Right ventricle myocardium inferior (tissue), 1 donor: ENCODE measurements at places on chromosomes 1 and 21. TPM values are rescaled to one million over a fixed set of nuclear protein-coding genes. Genes with fewer than 3 reads are reported as not detected.

GRCh38 chr1:183642166-183642565 lies 6.6 kb upstream of the ARPC5 start:
- DNase-seq, result no peak

DNA sequence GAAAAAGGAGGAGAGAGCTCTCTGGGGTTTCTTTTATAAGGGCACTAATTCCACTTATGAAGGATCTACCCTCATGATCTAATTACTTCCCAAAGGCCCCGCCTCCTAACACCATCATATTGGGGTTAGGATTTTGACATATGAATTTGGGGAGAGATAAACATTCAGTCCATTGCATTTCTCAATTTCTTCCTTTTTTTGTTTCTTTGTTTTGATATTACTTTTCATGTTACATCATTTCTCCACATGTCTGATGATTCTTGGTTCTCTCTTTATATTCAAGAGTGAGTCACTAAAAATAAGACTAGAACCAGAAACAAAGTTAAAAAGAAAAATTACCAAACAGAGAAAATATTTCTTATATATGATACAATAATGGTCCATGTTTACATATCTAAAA lies 63.2 kb upstream of the DUSP10 start:
- no peak for DNase-seq

Gene RIPPLY3
- total RNA-seq, result not detected

GRCh38 chr1:63918418-63918945 lies 144.7 kb downstream of the ROR1 start:
- no peak for DNase-seq

DNA sequence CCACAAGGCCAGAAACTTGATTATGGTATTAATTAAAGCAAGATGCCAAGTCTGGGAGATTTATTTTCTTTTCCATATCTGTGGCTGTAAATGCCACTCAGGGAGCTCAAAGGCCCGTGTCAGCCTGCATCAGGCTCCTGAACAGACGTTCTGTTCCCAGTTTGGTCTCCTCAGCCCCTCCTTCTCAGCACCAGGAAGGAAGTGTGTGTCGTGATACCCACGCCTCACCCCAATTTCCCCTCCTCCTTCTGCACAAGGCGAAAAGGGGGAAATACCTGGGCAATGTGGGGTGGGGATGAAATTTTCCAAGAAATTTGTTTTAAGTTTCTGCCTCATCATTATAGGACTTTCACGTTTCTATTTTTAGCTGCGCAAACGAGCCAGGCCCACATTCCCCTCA lies 112.0 kb downstream of the SYF2 start:
- no peak for DNase-seq

DNA sequence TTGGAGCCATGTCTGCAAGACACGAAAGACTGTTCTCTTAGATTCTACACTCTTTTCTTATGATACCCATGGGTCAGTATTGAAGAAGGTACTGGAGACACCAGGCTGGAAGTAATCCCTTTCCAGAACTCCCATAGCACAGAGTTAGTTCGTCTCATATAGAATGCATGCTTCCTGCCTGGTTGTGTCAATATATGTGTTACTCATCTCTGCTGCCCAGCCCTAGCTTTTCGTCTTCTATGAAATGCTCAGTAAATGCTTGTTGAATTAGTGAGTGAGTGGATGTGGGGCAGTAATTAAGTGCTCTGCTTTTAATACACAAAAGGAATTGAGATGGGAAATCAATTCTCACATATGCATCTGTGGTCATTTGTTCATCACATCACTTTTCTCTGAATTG lies 32.1 kb downstream of the ADCY10 start:
- no peak for DNase-seq

GRCh38 chr21:25330266-25330665 lies 277.0 kb downstream of the MRPL39 start:
- DNase-seq, result no peak

GRCh38 chr1:6412896-6413295 lies 6.8 kb downstream of the HES2 start:
- no peak for DNase-seq

DNA sequence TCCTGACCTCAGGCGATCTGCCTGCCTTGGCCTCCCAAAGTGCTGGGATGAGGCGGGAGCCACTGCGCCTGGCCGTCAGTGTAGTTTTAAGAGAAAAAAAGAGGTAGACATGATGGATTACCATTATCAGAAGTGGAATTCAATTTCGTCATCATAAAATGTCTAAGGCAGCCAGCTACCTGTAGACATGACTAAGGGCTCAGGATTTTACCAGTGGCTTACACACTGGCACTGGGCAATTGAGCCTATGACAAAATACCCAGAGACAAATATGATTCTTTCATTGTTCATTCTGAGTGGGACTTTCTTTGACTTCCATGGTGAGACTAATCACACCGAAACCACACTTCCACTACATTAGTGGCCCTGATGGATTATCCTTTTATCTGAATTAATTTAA lies 181.5 kb downstream of the GABPA start:
- DNase-seq, result no peak

DNA sequence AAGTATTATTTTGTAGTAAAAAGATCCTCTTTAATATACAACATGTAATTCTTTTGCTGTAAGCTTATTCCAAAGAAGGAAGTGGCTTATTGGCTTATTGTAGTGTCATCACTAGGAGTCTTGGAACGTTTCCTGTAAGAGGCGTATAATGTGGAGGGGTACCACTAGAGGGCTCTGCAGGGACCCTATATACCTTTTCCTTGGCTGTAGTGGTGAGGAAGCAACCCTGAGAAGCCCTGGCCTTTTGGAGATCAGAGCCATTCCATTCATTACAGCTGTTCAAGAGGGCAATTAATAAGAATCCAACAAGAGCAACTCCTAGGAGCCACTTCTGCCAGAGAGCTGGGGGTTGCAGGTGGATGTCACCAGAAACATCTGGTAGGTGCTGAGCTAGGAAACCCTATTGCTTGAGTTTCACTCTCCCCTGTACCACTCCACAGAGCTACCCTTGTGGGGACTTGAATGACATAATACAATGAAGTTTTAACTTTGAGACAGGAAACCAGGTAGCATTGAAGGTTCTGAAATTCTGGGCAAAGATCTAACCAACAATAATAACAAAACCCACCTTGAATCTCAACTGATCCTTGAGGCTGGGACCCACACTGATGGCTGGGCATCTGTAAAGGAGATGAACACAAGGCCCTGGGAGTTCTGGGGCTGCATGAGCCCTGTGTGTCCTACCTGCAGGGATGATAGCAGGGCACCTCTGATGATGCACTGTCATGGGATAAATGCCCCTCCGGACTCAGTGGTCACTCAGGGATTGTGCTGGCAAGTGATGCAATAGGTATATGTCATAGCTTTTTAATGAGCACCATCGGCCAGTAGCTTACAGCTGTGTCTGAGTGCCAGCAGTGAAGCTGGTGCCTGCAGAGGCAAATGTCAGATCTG lies 160.2 kb upstream of the COA6 start:
- no peak for DNase-seq

GRCh38 chr1:88877382-88877825 lies 14.0 kb downstream of the GTF2B start:
- DNase-seq, result no peak

Gene CLCNKA
- 0.19 TPM for total RNA-seq

DNA sequence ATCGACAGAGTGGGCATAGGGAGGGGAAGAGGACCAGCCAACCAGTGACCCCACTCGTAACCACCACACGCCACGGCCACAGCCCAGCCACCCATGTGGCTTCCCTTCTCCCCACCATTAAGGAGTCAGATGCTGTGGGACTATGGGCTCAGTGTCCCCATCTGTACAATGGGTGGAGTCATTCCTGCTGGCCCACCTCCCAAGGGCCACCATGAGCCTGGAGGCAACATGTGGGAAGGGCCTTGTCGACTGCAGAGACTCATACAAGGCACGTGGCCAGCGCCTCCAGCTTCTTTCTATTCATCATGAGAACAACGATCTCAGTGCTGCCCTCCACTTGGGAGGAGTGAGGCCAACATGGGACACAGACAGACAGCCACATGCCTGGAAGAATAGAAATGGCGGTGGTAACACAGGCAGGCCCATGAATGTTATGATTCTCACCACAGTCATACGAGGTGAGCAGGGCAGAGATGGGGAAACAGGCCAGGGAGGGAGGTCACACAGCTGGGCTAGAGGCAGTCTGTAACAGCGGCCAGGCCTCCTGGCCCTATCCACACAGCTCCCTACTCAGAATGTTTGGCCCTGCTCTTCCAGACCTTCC lies 16.1 kb downstream of the LRP8 start:
- DNase-seq, result peak; percentile 49

GRCh38 chr1:167645625-167646414 lies 15.8 kb downstream of the RCSD1 start:
- no peak for DNase-seq

- DNase-seq, result no peak
These were observed 9.6 kb upstream of the ADARB1 start for GRCh38 chr21:45064618-45065399.

GRCh38 chr21:19935467-19935866 lies 1062.7 kb upstream of the NCAM2 start:
- no peak for DNase-seq

DNA sequence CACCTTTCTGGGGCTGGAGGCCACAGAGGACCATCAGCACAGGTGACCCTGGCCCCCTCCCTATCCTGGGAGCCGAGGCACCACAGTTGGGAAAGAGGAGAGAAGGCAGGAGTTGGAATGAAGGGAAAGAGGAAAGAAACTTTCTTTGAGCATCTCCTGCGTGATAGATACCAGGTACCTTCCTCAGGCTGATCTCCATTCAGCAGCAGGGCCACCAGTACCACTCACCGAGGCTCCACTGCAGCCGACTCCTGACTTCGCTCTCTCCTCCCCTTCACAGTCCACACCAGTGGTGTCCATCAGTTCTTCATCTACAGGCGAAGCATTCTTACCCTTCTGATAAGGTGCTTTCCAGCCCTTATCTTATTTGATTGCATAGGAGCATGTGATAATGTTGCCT lies 55.3 kb downstream of the LGR6 start:
- no peak for DNase-seq

GRCh38 chr1:227234998-227235405 lies 83.3 kb downstream of the CDC42BPA start:
- DNase-seq, result no peak

GRCh38 chr1:22539510-22540118 lies 23.7 kb upstream of the EPHA8 start:
- no peak for DNase-seq

- DNase-seq, result no peak
These were observed 283.5 kb downstream of the S1PR1 start for GRCh38 chr1:101520302-101520701.

Gene OR10J1
- total RNA-seq, result not detected

GRCh38 chr21:38013741-38014140 lies 97.5 kb upstream of the KCNJ6 start:
- no peak for DNase-seq

DNA sequence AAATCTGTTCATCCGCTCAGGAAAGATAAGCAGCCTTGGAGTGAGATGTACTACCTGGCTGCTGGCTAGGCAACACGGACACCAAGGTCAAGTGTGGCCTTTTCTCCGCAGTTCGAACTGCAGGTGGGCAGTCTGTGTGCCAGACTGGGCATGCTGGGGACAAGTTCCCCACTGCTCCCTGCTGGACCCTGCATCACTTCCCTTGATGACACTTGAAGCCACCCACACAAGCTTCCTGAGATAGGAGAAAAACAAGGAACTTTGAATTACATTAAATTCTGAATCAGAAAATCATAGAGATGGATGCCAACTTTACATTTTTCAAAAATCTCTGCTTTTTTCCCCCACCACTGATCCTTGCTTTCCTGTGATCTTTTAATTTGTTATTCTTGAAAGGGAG lies 38.3 kb downstream of the BEND5 start:
- DNase-seq, result no peak

Gene RGS13
- not detected for total RNA-seq

- no peak for DNase-seq
These were observed 29.8 kb upstream of the COL16A1 start for GRCh38 chr1:31733389-31734219.

DNA sequence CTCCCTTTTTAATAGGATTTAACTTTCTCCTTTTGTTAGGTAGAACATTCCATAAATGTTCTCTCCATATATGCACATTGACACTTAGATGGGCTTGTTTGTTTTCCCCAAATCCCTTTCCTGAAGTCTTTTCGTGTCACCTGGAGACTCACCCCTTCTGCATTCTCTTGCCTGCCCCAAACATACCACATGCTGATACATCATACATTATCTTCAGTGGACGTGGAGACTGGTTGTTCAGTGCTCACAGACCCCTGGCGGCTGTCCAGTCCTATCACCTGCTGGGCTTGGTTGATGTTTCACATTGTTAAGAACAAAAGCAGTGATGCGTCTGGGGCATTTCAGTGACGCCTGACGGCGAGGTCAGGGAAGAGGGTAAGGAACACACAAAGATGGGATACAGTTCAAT lies 22.2 kb downstream of the FMOD start:
- DNase-seq, result no peak

DNA sequence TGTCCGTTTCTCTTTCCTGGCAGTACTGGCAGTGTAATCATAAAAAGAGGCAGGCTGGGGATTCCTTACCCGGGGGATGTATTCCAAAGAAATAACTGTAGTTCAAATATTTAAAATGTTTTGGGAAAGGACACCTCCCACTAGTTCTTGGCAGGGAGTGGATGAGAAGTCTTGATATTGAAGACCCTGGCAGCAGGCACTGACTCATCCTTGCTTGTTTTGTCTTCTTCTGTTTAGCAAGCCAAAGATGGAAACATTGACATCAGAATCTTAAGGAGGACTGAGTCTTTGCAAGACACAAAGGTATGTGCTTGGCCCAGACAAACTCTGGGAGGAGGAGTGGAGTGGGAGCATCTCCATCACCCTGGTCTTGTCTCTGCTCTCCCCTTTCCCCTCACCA lies 639 bp downstream of the IL20 start:
- no peak for DNase-seq

Gene OR14K1
- not detected for total RNA-seq

Gene PALMD
- 122 TPM for total RNA-seq

Gene KLF17
- not detected for total RNA-seq

GRCh38 chr1:206455289-206455665 lies 15.0 kb upstream of the IKBKE start:
- DNase-seq, result no peak

GRCh38 chr21:31052489-31053142 lies 14.3 kb upstream of the KRTAP19-8 start:
- DNase-seq, result no peak

Gene ARHGAP30
- 3.7 TPM for total RNA-seq

Gene OLIG2
- total RNA-seq, result not detected

DNA sequence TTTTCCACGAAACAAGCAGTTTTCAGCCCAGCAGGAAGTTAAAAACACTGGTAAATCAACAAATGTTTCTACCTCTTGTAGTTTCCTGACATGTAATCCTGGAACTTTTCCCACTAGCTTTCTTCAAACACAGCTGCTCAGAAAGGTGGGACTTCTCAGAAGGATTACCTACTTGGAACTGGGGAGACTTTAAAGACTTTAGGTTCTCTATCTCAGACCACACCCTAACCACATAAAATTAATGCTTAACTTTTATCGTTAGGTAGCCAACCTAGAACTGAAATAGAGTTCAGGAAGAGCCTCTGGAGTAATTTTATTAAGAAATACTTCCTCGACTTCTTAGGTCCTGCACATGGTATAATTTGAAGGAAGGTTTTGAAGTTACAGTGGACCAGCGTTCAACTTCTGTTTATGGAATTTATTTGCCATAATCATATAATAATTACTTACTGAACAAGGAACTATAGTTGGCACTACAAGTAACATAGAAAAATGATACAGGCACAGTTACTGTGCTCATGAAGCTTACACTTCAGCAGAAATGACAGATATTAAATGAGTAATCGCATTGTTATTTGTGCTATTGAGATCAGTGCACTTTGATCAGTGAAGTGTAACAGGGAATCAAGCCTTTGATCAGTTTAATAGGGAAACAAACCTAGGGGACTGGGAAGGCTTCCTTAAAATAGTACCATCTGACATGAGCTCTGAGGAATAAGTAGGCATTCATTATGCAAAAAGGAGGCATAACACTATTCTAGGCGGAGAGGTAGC lies at the start of gene BCL2L15:
Gene BCL2L15, minus strand, starts transcription at position 180 of the 774 bp plus-strand sequence. CDS start 206 bp downstream, outside the sequence.
- no peak for DNase-seq
